ENCODE measurements at places on chromosomes 11 and 22.

DNA sequence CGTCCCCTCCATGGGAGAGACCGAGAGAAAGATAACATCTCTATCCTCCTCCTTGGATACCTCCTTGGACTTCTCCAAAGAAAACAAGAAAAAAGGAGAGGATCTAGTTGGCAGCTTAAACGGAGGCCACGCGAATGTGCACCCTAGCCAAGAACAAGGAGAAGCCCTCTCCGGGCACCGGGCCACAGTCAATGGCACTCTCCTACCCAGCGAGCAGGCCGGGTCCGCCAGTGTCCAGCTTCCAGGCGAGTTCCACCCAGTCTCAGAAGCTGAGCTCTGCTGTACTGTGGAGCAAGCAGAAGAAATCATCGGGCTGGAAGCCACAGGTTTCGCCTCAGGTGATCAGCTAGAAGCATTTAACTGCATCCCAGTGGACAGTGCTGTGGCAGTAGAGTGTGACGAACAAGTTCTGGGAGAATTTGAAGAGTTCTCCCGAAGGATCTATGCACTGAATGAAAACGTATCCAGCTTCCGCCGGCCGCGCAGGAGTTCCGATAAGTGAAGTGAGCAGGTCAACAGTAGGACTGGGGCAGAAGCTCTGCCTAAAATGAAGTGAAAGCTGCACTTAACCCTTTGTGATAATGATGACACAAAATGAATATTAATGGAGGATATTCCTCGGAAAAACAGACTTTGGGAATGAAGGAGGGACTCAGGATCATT is 65.3 kb downstream of the WNT11 start:
- DNase-seq: no peak

- DNase-seq: no peak
Measured at GRCh38 chr11:36684840-36685801, 87.1 kb upstream of the RAG2 start.

GRCh38 chr22:20930004-20930403 is 12.8 kb downstream of the CRKL start:
- DNase-seq: no peak

DNA sequence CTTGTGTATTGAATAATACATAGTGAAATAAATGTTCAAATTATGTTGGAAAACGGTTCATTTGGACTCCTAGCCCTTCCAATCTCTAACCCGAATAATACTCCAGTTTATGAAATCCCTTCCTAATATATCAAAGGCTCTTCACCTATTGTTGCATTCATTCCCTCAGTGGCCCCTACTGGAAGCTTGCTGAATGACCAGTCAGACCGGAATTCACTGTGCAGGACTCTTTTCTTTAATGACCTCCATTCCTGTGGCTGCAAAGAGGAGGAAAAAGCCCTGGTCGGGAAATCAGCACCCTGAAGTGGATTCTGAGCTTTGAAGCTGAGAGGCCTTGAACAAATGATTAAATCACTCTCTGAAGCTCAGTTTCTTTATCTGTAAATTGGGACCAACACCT is 19.1 kb upstream of the RCN1 start:
- DNase-seq: no peak

- no peak for DNase-seq
Measured at GRCh38 chr11:17743808-17744119, 9.2 kb downstream of the KCNC1 start.

DNA sequence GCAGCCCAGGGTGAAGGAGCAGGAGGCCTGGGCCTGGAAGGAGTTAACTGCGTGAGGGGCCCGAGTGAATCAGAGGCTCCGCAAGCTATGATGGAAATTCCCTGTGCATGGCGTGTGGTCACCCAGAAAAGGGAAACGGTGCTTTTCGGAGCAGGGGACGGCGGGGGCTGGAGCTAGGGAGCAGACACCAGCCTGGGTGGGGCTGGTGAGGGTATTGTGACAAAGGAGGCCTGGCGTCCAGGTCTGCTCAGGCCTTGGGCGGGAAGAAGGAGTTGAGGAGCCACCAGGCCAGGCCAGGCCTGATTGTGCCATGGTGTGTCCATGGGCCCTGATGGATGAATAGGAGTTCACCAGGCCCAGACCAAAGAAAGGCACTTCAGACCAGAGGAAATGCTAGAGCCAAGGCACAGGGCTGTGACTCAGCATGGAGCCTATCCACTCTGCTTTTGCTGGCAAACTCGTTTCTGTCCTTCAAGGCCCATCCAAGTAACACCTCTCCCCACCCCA is 12.8 kb upstream of the SPI1 start:
- DNase-seq: no peak

GRCh38 chr11:12499071-12499470 is 121.7 kb downstream of the PARVA start:
- no peak for DNase-seq

DNA sequence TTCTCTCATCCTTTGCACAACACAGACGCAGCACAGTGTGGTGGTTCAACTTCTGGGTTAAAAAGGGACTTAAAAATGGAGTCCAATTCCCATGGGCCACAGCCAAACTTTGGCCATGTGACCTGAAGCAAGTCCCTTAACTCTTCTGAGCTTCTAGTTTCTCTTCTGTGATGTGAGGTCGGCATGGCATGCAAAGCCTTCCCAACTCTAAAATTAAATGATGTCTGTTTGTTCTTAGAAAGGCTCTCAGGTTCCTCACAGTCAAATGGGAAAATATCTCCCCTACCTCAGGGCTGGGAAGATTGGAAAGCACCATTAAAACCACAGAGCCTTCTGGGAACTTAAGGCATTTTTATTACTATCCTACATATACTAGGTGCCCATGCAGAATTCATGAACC is 38.8 kb downstream of the LGR4 start:
- no peak for DNase-seq

GRCh38 chr11:26729284-26729683 is 7.4 kb upstream of the SLC5A12 start:
- DNase-seq: no peak

DNA sequence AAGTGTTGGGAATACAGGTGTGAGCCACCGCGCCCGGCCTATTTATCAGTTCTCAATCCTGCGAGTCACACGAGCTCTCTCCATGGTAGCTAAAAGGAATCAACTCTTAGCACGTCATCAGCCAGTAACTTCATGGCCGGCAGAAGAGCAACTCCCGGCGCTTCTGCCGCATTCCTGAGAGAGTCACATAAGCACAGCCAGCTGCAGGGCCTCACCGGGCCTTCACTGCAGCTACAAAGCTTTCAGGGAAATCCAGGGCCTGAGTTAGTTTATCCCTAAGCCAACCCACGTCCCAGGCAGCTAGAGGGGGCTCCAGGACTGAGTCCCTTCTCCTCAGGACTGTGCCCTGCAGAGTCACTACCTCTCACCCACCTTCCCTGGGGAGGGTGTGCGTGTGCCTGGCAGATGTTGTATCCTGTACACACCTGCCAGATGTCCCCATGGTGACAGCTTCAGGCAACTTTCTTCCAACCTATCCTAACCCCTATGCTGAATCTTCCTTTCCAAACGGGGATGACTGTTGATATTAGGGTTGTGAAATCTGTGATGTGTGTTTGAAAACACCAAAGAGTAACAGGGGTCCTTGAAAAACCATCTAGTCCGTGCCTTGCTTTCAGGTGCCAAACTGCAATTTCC is 45.9 kb upstream of the ARFGAP3 start:
- no peak for DNase-seq

GRCh38 chr11:102451681-102452460 is 694 bp downstream of the TMEM123 start:
- no peak for DNase-seq

GRCh38 chr11:106477776-106478175 is 400.3 kb downstream of the AASDHPPT start:
- no peak for DNase-seq

DNA sequence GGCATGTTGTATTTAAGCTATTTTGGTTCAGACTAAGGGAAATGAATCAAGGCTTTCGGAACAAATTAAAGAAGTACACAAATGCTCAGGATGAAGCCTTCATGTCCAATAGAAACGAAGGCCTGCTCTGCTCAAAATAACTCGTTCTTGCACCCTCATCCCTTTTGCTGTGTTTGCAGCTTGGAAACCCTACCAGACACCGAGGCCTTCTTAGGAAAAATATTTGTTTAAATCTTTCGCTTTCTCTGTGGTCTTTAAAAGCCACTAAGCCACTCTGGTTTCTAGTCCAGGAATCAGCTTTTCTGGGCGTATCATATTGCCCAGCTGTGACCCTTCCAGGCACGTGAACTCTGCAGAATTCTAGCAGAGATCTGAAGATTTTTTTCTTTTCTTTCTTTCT is 60.9 kb upstream of the HSPA8 start:
- DNase-seq: no peak

DNA sequence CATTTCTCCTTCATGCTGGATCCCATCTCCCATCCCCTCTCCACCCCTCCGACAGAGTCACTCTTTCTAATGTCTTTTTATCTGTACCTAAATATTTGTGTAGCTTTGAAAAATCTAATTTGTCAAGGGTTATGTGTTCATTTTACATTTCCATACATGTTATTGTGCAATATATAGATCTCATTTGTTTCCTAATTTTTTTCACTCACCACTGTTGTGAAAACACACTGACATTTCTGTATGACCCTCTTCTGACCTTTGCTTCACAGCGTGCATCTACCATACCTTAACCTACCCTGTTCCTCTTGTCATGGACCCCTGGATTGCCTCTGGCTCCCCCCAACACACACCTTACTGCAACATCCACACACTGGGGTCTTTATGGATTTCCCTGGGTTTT is 942.9 kb downstream of the TBC1D22A start:
- DNase-seq: no peak

DNA sequence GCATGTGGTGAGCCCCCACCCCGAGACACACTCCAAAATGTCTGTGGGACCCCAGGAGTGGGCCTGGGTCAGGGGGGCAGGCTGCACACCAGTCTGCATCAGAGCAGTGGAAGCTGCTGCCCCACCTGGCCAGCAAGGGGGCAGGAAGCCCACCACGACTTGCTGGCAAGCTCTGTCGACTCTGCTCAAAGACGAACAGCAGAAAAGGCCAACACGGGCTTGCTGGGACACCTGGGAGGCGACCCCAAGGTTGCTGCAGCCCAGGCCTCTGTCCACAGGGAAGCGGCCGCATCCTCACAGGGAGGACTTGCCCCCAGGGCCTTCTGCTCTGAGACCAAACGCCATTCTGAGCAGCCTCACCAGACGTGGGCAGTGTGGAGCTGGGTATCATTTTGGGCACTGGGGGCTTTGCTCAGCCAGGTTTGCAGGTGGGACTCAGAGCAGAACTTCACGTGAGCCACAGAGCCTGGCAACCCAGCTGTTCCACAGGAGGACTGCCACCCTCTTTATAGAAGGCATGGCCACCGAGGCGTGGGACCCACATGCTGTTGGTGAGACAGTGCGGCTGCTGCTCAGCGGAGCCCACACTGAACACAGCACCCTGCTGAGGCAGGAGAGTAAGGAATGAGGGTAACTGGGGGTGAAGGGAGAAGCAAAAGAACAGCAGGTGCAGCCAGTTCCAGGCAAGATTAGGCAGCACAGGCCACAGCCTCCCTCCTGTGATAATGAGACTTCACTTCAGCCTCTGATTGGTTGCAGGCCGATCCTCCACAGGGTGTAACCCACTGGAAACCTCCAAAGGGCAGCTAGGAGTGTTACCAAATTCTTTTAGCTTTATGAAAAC is 11.0 kb downstream of the IL17REL start:
- DNase-seq: no peak

DNA sequence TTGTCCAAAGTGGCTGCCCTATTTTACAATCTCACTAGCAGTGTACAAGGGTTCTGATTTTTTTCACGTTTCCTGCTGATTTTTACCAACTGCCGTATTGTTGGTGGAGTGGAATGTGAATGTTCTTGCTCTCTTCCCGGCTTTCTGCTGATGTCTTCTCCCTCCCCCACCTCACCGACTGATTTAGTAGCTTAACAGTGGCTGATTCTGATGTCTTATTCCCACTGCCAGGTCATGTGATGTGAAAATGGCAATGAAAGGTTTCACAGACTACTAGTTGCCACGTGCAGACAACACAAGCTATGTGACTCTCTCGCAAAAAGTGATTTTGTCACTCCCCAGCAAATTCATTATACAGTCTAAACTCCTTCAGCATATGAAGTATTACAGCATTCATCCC is 17.3 kb upstream of the NEU3 start:
- no peak for DNase-seq

GRCh38 chr11:118635237-118635591 is 27.8 kb downstream of the PHLDB1 start:
- no peak for DNase-seq

GRCh38 chr11:99960536-99960935 is 726.6 kb upstream of the ARHGAP42 start:
- no peak for DNase-seq

- peak; percentile 63 for DNase-seq
Measured at GRCh38 chr11:27158456-27159334, 118.1 kb downstream of the BBOX1 start.

GRCh38 chr11:64409707-64410403 is 50.9 kb downstream of the RPS6KA4 start:
- no peak for DNase-seq

GRCh38 chr11:25587496-25587895 is 744.4 kb upstream of the ANO3 start:
- no peak for DNase-seq

DNA sequence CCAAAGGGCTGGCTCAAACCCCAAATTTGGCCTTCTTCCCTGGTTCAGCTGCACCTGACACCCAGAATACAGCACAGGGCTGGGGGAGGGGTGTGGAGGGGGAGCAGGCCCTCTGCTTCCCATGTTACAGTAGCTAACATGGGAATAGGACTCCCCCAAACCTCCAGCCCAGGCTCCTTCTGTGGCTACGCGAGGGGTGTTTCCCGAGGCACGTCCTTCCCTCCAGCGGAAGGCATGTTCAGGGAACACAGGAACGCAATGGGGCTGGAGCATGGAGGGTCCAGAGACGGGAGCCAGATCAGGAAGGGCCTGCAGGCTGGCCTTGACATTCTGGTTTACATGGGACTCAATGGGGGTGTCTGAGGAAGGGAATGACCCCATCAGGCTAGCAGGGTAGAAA is 11.8 kb upstream of the IGLL1 start:
- DNase-seq: no peak

DNA sequence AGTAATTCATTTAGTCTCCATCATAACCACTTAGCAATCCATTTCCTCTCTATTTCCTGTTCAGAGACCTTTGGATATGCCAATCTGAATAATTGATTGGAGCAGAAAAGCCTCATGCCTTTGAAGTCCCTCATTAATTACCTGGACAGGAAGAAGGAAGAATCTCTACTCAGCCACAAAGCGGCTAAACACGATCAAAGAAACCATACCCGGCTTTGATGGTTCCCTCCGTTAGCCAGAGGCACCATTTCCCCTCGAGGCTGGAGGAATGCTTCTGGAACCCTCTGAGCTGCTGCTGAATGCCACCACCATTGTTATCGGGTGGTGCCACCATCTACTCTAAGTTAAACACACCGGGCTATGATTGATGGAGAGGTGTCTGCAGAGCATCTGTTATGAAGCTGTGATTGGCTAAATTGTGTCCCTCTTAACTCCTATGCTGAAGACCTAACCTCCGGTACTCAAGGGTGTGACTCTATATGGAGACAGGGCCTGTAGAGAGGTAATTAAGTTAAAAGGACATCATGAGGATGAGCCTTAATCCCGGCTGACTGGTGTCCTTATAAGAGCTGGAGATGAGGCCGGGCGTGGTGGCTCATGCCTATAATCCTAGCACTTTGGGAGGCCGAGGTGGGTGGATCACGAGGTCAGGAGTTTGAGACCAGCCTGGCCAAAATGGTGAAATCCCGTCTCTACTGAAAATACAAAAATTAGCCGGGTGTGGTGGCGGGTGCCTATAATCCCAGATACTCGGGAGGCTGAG is 168.6 kb downstream of the CTTN start:
- no peak for DNase-seq

- DNase-seq: no peak
Measured at GRCh38 chr11:86043765-86044503, 24.9 kb downstream of the PICALM start.

GRCh38 chr22:41772198-41772597 is 28.3 kb upstream of the CCDC134 start:
- no peak for DNase-seq
